ENCODE measurements at places on chromosomes 1 and 21.

DNA sequence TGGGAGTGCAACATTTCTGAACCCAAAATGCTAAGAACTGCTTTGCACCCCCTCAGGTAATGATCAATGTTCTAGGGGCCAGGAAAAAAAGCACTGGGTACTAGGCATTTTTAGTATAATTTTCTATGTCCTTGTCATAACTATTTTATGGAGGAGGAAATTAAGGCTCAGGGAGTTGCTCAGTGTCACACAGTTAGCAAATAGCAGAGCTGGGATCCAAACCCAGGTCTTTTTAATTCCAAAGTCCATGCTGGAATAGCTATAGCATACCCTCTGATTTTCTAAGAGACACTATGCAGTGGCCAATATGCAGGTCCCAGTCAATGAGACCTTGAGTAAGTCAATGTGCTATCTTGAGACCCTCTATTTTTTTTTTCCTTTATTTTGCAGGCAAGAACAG lies 394.5 kb upstream of the USP24 start:
- no peaks in the 10 kb centered on the region for H3K4me1 ChIP-seq
- no peak for DNase-seq
- no peaks in the 10 kb centered on the region for H3K36me3 ChIP-seq
- H3K27ac ChIP-seq: no peak overlapping the region
- H3K4me3 ChIP-seq: no peak overlapping the region
- no peaks in the 10 kb centered on the region for H3K27me3 ChIP-seq

- no peaks in the 10 kb centered on the region for H3K27me3 ChIP-seq
- no peak for DNase-seq
- no peak overlapping the region for H3K4me3 ChIP-seq
- no peaks in the 10 kb centered on the region for H3K4me1 ChIP-seq
Measured at GRCh38 chr1:65825741-65826140, 33.0 kb downstream of the PDE4B start.

- H3K4me3 ChIP-seq: no peak overlapping the region
- H3K36me3 ChIP-seq: no peaks in the 10 kb centered on the region
- no peak overlapping the region for H3K27ac ChIP-seq
- H3K4me1 ChIP-seq: no peaks in the 10 kb centered on the region
Measured at GRCh38 chr1:84247425-84248220, 53.9 kb upstream of the SAMD13 start.

DNA sequence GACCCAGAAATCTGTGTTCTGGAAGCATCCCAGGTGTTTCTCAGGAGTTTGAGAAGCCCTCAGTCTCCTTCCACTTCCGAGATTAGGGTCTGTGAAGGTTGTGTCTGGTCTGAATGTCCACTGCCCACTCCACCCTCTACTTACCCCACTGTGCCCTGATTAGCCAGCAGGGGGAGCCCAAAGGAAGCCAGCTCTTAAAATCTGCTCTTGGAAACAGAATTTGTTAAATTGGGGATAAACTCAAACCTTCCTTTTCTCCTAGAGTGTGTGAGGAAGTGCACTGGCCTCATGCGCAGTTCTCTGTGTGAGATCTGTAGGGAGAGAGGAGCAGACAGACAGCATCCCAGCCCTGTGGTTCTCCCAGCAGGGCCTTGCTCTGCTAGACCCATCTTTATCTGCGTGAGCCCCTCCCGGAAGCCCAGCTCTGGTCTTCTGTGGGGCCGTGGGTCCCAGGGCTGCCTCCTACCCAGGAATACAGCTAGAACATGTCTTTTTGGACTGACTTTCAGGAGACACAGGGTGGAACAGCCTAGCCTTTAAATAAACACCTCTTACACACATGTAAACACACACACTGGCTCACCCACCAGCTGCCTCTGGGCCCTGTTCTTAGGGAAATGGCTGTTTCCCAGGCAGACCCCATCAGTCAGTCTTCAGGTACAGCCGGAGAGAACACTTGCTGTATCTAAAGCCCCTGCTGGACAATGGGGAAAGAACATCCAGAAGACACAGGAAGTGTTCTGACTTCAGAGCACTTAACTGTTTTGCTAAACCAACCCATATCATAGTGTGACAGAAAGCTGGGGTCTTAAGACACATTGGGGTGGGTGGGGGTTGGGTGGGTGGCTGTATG lies 52.2 kb downstream of the SMYD2 start:
- DNase-seq: peak; percentile 83
- peak overlapping the region; percentile 16 for H3K27ac ChIP-seq
- H3K27me3 ChIP-seq: no peaks in the 10 kb centered on the region
- H3K4me3 ChIP-seq: no peak overlapping the region
- no peaks in the 10 kb centered on the region for H3K36me3 ChIP-seq

GRCh38 chr1:24904731-24905354 lies 25.2 kb downstream of the RUNX3 start:
- H3K27ac ChIP-seq: no peak overlapping the region
- no peaks in the 10 kb centered on the region for H3K4me1 ChIP-seq
- no peak overlapping the region for H3K4me3 ChIP-seq
- H3K27me3 ChIP-seq: no peaks in the 10 kb centered on the region

DNA sequence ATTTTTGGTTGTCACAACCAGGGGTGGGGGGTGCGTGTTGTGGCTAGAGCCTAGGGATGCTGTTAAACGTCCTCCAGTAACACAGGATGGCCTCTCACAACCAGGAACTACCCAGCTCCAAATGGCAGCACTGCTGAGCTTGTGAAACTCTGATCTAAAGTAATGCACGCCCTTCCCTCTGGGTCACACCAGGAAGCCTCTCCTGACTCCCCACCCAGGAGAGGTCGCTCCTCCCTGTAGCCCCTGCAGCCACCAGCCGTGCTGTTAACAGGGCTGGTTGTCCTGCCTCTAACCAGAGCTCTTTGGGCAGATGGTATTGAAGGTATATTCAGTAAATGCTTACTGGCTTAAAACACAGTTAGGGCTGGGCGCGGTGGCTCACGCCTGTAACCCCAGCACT lies 73.2 kb downstream of the NKAIN1 start:
- H3K4me3 ChIP-seq: no peak overlapping the region
- H3K27me3 ChIP-seq: no peaks in the 10 kb centered on the region
- peak; percentile 21 for DNase-seq
- H3K27ac ChIP-seq: no peak overlapping the region

GRCh38 chr1:183416850-183417771 lies 1.1 kb downstream of the NMNAT2 start:
- peaks cover 6% of the 10 kb centered on the region for H3K27me3 ChIP-seq
- no peak overlapping the region for H3K27ac ChIP-seq
- H3K4me1 ChIP-seq: peaks cover 2% of the 10 kb centered on the region
- H3K36me3 ChIP-seq: no peaks in the 10 kb centered on the region
- peak; percentile 84 for DNase-seq

Measured in mesendoderm (in vitro differentiated cells).